ENCODE measurements at places on chromosomes 4 and X.

- DNase-seq, result no peak
Measured at GRCh38 chr4:47031011-47031678, at the start of gene GABRB1. GABRB1 (plus strand) TSS chr4:47031567.

GRCh38 chr4:155608225-155608885 lies 58.3 kb upstream of the GUCY1A1 start:
- DNase-seq, result no peak

DNA sequence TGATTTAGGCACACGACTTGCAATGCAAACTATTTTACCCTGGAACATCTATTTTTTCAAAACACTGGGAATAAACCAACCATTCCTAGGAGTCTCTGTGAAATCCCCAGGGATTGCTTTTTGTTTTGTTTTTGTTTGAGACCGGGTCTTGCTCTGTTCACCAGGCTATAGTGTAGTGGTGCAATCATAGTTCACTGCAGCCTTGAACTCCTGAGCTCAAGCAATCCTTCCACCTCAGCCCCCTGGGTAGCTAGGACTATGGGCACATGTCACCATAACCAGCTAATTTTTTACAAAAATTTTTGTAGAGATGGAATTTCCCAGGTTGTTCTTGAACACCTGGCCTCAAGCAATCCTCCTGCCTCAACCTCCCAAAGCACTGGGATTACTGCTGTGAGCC lies 37.8 kb downstream of the PPM1K start:
- no peak for DNase-seq

DNA sequence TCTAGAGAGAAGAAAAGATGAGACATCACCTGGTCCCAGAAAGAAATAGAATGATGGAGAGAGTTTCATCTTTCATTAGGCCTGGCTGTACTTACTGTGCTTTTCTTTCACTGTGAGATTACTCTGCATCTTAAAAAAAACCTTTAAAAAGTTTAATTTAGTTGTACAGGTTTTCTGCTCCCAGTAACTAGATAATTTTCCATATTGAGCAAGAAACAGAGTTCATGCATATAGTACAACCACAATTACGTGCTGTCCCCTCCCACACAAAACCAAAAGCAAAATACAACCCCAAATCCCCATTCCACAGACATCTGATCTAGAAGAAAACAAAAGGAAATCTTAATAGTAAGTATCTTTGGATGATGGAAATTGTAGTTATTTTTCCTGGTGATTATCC lies 371.2 kb downstream of the SH2D1A start:
- no peak for DNase-seq

- DNase-seq, result no peak
Measured at GRCh38 chr4:99099311-99099710, 10.7 kb upstream of the ADH5 start.

DNA sequence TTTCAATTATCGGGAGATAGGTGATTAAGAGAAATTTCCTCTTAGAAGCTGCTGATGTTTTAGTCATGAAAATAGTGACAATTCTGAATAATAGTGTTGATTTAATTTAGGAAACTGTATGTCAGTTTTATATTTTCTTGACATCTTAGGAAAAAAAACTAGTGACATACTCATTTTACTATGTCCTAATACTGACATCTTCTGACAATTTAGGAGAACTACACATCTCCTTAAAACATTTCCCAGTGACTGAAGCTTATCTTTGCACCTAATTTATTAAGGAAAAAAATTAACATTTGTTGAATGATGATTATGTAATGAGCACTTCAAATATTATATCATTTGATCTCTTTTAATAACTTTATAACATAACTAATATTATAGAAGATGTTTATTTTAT lies 42.0 kb upstream of the RBMXL3 start:
- DNase-seq, result no peak

- DNase-seq, result no peak
Measured at GRCh38 chr4:130850019-130850524, 1754.1 kb downstream of the C4orf33 start.

DNA sequence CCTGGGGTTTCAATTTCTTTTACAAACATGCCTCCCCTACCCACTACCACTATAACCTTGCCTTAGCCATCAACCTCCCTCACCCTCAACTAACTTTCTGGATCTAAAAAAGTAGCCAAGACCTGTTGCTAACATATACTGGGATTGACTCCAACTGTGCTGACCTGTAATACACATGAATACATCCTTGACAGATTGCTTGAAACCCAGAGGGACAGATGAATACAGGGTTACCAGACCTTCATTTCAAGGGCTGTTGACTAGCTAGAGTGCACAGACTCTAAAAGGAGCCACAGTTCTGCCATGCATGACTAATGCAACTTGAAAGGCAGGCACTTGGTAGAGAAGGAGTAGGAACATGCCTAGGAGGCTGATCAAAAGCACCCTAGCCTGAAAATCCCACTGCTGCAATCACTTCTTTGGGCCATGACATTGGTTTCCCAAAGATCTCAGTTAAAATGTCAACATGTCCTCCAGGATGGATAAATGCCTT lies 121.0 kb downstream of the PCDH19 start:
- no peak for DNase-seq

DNA sequence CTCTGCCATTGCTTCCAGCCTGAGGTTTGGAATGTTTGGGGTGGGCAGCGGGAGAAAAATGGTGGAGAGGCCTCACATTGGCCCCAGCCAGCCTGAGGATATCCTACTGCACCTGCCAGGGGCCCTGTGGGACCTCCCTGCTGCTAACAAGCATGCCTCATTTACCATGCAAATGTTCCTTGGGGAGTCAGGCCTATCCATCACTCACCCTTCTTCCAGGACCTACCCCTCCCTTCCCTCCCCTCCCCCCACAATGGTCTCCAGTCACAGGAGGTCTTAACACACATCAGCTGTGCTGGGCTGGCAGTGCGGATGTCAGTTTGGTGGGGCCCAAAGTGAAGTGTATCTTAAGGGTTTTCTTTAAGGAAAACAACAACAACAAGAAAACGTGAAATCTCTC lies 139.2 kb downstream of the SHOX start:
- DNase-seq, result no peak
